ENCODE measurements at places on chromosomes 5 and 9.

DNA sequence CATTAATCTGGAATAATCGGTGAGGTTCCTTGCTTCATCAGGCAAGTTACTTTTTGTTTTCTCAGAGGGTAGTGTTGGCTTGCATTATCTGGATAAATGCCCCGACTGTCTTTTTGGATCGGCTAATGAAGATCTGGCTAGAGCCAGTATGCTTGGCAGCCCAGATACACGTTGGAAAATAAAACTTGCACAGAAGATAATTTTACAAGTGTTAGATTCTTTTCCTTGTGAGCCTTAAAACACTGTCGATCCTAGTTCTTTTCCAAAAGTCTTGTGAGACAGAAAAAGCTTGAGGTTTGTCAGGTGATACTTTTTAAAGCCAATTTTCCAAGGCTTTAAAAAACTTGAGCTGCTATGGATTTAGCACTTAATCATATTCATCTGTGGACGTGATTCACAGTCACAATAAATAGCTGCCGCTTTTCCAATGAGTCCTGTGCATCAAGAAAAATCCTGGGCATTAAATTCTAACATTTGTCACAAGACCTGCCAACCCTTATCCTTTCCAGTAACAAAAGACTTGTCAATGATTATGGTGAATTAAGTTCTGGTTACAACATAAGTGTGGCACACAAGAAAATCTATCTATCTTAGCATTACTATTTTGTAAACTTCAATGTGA, 68.5 kb downstream of the PRLR start:
- DNase-seq, result no peak

DNA sequence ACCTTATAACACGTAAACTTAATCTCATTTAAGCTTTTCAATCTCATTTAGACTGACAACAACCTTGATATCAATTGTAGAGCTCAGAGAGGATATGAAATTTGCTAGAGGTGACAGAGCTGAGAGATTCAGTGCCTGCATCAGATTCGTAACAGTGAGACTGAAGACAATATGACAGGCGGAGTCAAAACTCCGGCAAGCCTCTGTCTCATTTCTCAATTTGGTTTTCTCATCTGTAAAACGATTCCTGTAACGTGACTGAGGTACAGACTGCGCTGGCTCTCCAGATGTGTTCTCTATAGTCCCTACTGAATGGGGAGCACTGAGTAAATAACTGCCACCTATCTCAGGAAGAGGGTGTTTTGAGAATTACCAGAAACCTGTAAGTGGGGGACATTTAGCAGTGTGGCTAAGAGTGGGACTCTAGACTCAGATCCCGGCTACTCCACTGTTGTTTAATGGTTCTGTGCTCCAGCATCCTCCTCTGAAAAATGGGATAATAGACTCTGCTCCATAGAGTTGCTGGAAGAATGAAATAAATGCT, 3.0 kb upstream of the MCIDAS start:
- DNase-seq, result no peak

- no peak for DNase-seq
Measured at GRCh38 chr5:150175536-150175935, 9.0 kb downstream of the CDX1 start.

- no peak for DNase-seq
Measured at GRCh38 chr9:89655056-89655989, 50.5 kb downstream of the GADD45G start.

GRCh38 chr5:115333164-115333563, 36.7 kb upstream of the CCDC112 start:
- DNase-seq, result no peak

- no peak for DNase-seq
Measured at GRCh38 chr5:78803353-78803752, 154.8 kb upstream of the LHFPL2 start.

DNA sequence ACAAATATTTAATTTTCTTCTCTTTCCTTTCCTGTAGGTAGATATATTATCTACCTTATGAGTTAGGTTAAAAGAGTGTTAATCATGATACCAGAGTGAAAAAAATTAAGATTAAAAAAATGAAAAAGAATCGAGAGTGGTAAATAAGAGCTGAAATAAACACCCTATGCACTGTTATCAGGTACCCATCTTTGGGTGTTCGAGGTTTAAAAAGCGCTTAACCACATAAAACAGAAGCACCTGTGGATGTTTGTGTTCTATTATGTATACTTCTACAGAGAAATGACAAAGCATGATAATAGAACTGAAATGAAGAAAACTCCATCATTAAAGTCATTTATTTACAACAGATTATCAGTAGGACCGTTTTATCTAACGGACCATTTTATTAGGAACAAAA, 25.7 kb upstream of the GCNT4 start:
- DNase-seq, result no peak

GRCh38 chr9:5364294-5365024, 24.8 kb upstream of the RLN1 start:
- DNase-seq, result peak; percentile 38

GRCh38 chr5:167014401-167015056, 1276.9 kb upstream of the WWC1 start:
- no peak for DNase-seq

- DNase-seq, result no peak
Measured at GRCh38 chr9:74948937-74949336, 3.8 kb downstream of the C9orf40 start.

GRCh38 chr9:7394002-7394774, 405.4 kb downstream of the DMAC1 start:
- peak; percentile 85 for DNase-seq

DNA sequence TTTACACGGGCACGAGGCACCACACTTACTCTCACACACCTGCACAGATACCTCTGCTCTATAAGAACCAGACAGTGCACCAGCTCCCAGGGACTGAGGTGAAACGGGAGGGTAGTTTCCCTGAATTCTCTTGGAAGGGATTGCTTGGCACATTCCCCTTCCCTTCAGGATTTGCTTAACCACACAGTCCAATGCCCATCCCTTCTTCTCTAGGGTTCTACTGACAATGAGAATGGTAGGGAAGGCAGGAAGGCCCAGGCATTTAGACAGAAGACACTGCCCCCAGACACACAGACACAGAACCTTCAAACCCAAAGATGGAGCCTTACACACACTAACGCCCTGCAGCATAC, 704 bp upstream of the LHX6 start:
- no peak for DNase-seq

GRCh38 chr9:18928711-18929110, 104.3 kb downstream of the SAXO1 start:
- no peak for DNase-seq

DNA sequence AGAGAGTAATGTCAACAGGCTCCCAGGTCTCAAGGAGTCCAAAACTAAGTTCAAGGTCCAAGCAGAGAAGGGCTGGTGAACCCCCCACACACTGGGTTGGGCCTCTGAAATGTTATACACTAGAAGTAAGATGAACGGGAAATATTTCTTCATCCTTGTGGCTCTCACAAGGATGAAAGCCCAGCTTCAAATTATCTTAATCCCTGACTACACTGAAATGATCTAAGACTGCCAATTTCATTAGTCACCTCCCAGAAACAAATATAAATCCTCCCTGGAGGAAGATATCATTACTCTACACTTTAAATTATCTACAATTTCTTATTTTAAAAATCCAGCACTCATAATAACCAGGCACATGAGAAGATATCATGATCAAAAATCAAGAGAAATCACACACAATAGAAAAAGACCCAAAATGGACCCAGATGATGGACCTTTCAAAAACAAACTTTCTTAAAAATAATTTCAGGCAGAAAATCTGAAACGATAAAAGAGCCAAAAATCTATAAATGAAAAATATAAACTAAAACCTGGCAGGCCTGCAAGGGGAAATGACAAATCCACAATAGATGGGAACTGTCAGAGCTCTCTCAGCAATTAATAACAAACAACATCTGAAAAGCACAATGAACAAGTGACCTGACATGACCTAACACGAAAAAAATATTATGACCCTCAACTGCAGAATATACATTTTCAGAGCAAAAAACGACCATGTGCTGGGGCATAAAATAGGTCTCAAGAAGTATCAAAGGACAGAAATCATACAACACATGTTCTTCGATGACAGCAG, 117.4 kb downstream of the GPR21 start:
- no peak for DNase-seq

- no peak for DNase-seq
Measured at GRCh38 chr9:82454509-82455190, 466.1 kb downstream of the SPATA31D1 start.

- DNase-seq, result no peak
Measured at GRCh38 chr5:82913971-82914370, 163.2 kb downstream of the TMEM167A start.

All from foreskin melanocyte (primary cell).